ENCODE measurements at places on chromosomes 12 and 14. TPM values are rescaled to one million over a fixed set of nuclear protein-coding genes. Genes with fewer than 3 reads are reported as not detected.

The REP15 gene
- total RNA-seq, result 3.5 TPM

DNA sequence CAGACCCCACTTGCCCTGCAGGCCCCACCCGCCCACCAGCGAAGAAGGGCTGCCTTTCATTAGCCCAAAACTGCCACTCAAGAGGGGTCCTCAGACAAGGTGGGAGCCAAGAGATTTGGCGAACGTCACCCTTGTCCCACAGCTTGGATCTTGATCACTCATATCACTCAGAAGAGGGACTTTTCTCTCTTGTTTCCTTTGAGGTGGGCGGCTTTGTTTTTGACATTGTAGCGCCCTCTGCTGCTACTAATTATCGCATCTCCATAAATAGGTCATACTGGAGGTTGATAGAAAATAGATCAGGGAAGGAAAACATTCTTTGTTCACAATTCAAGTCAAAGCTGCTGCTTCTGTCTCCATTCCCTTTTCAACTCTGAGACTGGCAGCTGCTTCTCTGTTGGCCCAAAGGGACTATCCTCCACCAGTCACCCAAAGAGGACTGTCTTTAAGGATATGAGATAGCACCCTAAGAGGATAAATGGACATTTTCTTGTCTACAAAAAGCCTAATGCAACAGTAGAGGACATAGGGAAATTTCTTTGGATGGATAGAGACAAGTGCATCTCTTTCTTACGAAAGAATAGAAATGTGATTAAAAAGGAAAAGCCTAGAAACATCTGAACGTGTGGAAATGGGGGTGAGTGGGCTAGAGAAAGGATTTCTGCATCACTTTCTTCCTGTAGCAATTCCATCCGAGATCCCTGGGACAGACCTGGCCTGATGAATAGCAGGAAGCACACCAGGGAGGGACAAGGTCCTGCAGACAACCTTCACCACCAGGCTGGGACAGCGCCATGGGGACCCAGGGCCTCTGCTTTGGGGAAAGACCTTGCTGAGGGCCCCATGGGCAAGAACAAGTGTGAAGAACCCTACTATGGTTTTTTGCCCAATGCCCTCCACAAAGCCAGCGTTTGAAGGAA is 115.8 kb downstream of the DAD1 start:
- DNase-seq, result no peak

DNA sequence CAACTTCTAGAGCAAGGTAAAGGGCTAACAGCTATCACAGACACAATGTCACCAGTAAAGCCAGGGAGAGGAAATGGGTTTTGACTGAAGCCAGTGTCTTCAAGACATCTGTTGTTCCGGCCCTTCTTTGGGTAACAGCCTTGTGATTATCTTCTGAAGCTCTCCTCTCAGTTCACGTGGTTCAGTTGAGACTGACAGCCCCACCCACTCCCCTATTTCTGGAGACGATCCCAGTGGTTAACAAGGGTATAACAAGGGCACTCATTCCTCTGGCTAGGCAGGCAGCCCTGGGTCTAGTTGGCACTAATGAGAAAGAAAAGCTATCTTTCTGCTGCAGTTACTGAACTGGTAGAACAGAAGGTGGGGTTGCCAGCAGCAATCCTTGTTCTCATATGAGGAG is 6.9 kb downstream of the GNPTAB start:
- DNase-seq, result peak; percentile 48

- no peak for DNase-seq
Measured at GRCh38 chr12:120404271-120404670, 33.6 kb upstream of the COX6A1 start.

All from left cardiac atrium (tissue), 4 donors.